Mucosa of descending colon (tissue), 3 donors: ENCODE measurements at places on chromosomes 5 and 9. TPM values are rescaled to one million over a fixed set of nuclear protein-coding genes. Genes with fewer than 3 reads are reported as not detected.
A peak's percentile ranks its signal among the peaks of the same experiment; 100 is the strongest.

The IL5 gene
- total RNA-seq = not detected

The EIF4E1B gene
- total RNA-seq = not detected

The TMEM232 gene
- 1.0 TPM for total RNA-seq

The PCDHGA5 gene
- total RNA-seq = 1.2 TPM

The DMGDH gene
- total RNA-seq = 1.2 TPM

The F2RL1 gene
- total RNA-seq = 58.1 TPM

The CACNA1B gene
- 0.22 TPM for total RNA-seq

The PRRX2 gene
- 0.89 TPM for total RNA-seq

The GARIN3 gene
- total RNA-seq = not detected

The SLIT3 gene
- total RNA-seq = 25.5 TPM

The SELENOP gene
- total RNA-seq = 2,199 TPM

The SHISAL2B gene
- not detected for total RNA-seq

The ORM2 gene
- total RNA-seq = not detected

The TNC gene
- total RNA-seq = 216 TPM

The C9orf50 gene
- total RNA-seq = not detected

The THBS4 gene
- total RNA-seq = 0.84 TPM

- no peak for DNase-seq
Measured at GRCh38 chr9:121750715-121751623, 99.5 kb downstream of the DAB2IP start.

GRCh38 chr9:131193051-131193450, 67.7 kb downstream of the NUP214 start:
- DNase-seq = no peak

DNA sequence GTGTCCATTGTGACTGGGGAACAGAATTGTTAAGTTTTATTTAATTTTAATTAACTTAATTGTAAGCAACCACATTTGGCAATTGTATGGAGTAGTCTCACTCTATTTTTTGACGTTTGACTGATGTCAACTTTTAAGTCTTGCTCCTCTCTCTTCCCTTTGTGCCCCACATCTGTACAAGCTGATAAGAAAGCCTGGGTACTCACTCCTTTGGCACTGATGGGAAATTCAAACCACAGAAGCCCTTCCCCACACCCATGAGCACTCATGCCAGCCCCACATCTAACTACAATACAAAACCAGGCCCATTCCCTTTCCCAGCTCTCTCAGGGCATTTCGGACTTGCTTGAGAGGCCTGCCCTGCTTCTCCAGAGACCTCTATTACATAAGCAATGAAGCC, 451.5 kb upstream of the KIF2A start:
- no peak for DNase-seq

- DNase-seq = no peak
Measured at GRCh38 chr9:38527503-38527902, 92.9 kb downstream of the ANKRD18A start.

DNA sequence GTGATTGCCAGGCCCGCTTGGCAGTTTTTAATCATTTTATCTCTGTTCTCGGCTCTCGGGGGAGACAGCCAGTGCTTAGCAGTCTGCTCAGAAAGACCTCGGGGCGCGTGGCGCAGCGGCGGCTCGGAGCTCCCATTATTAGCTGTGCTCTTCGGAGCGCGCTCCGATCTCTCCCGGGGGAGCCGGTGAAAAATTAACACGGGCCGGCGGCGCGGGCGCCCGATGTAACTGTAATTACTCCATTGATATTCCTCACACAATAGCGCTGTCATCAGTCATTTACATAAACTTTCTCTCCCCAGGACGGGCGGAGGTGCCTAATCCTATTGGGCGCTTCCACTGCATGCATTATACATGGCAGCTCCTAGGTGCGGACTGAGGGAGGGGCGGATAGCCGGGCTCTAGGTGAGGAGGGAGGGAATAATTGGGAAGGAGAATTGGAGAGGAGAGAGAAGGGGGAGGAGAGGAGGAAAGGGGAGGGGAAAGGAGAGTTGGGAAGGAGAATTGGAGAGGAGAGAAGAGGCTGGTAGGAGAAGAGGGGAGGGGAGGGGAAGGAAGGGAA, 24.9 kb downstream of the LMX1B start:
- no peak for DNase-seq

DNA sequence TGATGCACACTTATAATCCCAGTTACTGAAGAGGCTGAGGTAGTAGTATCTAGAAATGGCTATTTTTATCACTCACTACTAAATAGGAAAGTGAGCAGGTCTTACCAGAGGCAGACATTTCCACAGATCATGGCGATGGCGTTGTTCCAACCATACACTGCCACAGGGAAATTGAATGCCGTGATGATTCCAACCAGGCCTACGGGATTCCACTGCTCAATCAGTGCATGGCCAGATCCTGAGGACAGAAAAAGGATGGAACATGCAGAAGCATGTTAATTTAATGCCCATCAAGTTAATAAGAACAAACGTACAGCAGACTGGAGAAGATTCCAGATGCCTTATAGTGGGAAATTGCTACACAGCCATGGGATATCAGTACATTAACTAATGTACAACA, 18.0 kb downstream of the ALDH7A1 start:
- no peak for DNase-seq

- no peak for DNase-seq
Measured at GRCh38 chr5:37888476-37888875, 48.6 kb upstream of the GDNF start.

- DNase-seq = no peak
Measured at GRCh38 chr5:62214701-62215100, 91.3 kb upstream of the KIF2A start.

DNA sequence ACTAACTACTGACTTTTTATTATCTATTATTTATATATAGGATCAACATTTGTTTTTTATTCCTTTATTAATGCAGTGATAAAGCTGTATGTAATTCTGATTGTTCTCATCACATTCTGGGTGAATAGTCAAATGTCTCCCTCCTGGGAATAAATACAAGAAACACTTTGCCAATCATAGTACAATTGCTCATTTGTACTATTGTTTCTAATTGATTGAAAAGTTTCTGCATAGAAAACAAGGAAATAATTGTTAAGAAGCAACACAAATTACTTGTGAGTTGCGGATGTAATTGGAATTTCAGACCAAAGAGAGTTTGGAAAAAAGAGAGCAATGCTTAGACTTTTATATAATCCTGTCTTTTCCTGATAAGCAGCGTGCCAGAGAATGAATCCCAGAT, 1013.9 kb downstream of the EFNA5 start:
- no peak for DNase-seq

DNA sequence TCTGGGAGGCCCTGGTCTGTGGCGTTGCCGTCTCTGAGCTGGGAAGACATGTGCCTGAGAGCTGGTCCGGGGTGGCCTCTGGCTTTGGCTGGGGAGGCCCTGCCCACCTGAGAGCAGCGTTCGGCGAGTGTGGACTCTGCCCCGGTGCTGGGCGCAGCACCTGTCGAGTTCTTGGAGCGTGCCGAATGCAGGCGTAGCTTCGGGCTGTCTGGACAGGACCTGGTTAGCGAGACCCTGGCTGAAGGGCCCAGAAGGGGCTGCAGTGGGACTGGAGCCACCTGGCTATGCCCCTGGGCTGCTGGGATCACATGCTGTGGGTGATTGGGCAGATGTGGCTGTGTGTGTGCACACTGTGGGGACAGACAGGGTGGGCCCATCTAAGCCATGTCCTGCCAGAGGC, 56.5 kb downstream of the RXRA start:
- peak; percentile 87 for DNase-seq

- peak; percentile 55 for DNase-seq
Measured at GRCh38 chr9:105216440-105217178, 27.8 kb upstream of the SLC44A1 start.

GRCh38 chr9:28934111-28934510, 1360.8 kb upstream of the C9orf72 start:
- no peak for DNase-seq

DNA sequence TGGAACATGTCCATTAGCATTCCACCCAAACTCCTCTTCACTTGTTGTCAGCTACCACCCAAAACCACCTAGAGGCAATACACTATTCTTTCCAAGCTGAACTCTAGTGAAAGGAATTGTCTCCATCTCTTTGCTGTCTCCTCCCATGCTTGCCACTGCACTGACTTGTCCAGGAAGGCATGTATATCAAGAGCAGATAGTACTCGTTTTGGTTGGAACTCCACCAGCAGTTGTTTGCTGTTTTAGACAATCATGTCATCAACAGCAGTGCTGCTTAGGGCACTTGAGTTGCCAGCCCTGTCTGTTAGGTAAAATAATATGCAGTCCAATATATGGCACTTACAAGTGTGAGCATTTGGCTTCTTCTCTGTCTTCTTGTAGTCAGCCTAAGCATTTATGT, 80.0 kb upstream of the SAP30L start:
- no peak for DNase-seq

GRCh38 chr5:58133631-58134296, 326.1 kb downstream of the PLK2 start:
- no peak for DNase-seq

DNA sequence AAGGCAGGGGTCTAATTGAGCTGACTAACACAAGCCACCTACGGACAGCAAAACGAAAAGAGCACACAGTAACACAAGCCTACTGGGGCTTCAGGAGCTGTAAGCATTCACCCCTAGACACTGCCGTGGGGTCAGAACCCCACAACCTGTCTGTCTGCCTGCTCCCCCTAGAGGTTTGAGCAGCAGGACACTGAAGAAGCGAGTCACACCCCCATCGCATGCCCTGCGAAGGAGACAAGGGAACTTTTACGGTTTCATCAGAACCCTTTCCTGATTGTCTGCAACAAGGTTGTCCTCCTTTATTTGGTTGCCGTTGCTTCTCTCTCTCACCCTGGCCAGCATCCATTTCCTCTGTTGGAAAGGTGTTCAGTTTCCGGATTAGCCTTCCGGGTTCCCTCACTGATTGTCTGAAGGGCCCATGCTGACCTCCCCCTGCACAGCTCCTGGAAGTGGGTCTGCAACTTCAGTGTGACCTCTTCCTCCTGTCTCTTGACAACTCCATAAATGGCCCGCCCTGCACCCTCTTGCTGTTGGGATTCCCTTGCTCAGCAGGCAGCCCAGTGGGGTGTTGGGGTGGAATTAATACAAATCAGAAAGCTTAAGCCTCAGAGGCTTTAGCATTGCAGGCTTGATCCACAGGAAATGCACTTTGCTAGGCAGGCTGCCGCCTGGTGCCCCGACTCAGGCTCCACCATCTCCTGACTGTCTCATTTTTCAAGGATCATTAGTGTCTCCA, 258.9 kb upstream of the TLE4 start:
- no peak for DNase-seq

DNA sequence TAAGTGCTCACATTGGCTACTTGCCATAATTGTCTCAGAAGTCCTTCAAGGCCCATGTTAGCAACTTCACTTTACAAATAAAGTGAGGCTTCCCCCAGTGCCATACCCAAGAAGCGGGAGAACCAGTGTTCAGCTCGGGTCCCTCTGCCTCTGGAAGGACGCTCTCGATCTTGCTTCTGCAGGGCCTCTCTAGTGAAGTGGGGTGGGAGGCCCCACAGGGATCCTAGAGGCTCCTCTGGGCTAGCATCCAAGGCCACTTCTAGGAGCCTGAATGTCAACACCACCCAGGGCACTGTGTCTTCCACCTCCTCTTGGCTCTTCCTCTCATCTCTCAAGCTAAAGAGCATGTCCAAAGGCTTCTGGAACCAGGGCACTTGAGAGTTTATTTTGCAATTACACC, 282.5 kb downstream of the GADD45G start:
- DNase-seq = no peak

- no peak for DNase-seq
Measured at GRCh38 chr5:79595086-79595485, 17.2 kb upstream of the TENT2 start.

- no peak for DNase-seq
Measured at GRCh38 chr5:124349931-124350330, 396.5 kb downstream of the ZNF608 start.

DNA sequence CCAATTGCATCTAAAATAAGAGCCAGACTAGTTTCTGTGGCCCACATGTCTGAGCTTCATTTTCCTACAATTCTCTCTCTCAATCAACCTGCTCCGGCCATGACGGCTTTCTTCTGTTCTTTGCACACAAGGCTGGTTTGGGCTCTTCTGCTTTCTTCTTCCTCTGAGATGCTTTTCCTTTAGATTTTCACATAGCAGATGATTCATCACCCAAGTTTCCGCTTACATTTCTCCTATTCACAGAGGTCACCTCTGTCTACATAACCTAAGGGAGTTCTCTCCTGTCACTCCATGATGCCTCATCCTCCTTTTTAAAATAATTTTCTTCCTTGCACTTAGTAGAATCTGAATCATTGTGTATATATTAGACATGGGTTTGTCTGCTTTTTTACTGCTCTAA, 334.6 kb upstream of the TUSC1 start:
- no peak for DNase-seq

GRCh38 chr9:96515621-96516470, 65.9 kb downstream of the HABP4 start:
- DNase-seq = no peak

DNA sequence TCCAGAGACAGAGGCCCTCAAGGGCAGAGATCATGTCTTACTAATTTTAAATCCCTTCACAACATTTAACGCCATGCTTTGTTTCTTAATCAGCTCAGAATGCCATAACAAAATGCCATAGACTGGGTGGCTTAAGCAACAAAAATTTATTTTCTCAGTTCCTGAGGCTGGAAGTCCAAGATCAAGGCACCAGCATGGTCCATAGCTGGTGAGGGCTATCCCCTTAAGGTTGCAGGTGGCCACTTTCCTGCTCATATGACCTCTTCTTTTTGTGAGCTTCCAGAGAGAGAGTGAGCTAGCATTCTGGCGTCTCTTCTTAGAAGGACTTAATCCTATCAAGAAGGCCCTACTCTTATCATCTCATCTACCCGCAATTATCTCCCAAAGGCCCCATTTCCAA, 470.3 kb downstream of the ZNF608 start:
- no peak for DNase-seq

GRCh38 chr9:32339424-32339823, 45.0 kb upstream of the ACO1 start:
- no peak for DNase-seq
